ENCODE measurements at places on chromosomes 7 and 10. TPM values are rescaled to one million over a fixed set of nuclear protein-coding genes. Genes with fewer than 3 reads are reported as not detected.

The TMEM120A gene
- 37.7 TPM for total RNA-seq

The GPR26 gene
- not detected for total RNA-seq

The ADAM22 gene
- total RNA-seq = 0.26 TPM

The SLC39A12 gene
- not detected for total RNA-seq

The LYZL1 gene
- total RNA-seq = not detected

The PLEKHS1 gene
- 0.04 TPM for total RNA-seq

The MAT1A gene
- 0.04 TPM for total RNA-seq

The VSTM4 gene
- 0.38 TPM for total RNA-seq

The GPR146 gene
- total RNA-seq = 1.6 TPM

The FIS1 gene
- total RNA-seq = 129 TPM

The RET gene
- 0.50 TPM for total RNA-seq

The HOXA1 gene
- total RNA-seq = 3.6 TPM

The ALOX5 gene
- total RNA-seq = 0.40 TPM

The FAM24B gene
- 12.1 TPM for total RNA-seq

The HOXA3 gene
- 6.2 TPM for total RNA-seq

The IL6 gene
- total RNA-seq = 0.66 TPM

The TRIM74 gene
- 0.39 TPM for total RNA-seq

All from A549 treated with dexamethasone at 1 μM for 4 hours (cell line).